Stimulated activated CD4-positive, alpha-beta T cell treated with anti-CD3 and anti-CD28 coated beads, Interleukin-4, amount 100 ng/mL, for 4 hours (primary cell): ENCODE measurements at places on chromosomes 2 and 18.

GRCh38 chr2:105756435-105756834 is 11.7 kb downstream of the NCK2 start:
- DNase-seq: no peak

GRCh38 chr2:142478206-142478605 is 347.4 kb upstream of the LRP1B start:
- no peak for DNase-seq

DNA sequence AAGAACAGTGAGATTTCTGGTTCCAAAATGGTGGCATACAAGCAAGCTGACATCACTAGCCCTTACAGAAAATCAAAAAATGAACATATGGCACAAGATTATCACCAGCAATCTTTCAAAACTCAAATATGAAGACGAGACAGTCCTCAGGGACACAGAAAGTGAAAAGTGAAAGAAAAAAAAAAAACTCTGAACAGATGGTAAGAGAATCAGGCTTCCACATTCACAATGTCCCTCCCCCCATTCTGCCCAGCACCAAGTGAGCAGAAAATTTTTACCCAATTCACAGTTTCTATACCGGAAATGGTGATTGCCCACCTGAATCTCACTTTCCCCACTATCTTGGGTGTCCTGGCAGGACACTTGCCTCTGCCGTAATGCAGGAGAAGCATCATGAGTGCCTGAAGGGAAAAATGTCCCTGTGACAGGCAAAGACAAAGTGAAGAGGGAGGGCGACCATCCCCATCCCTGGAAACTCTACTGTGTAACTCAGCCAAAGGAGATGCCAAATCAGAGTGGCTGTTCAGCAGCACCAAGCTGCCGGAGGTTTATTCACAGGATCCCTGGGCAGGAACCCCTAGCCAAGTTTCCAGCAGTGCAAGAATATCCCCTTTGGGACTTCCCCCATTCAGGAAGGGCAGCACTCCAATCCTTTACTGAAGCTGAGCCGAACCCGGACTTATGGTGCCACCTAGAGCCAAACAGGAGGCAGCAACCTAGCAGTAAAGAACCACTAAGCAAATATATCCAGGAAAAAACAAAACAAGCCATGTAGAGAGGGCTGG is 312.2 kb downstream of the LRATD1 start:
- no peak for DNase-seq

- DNase-seq: no peak
These were observed 4.6 kb downstream of the PTGR3 start for GRCh38 chr18:75204269-75204731.

DNA sequence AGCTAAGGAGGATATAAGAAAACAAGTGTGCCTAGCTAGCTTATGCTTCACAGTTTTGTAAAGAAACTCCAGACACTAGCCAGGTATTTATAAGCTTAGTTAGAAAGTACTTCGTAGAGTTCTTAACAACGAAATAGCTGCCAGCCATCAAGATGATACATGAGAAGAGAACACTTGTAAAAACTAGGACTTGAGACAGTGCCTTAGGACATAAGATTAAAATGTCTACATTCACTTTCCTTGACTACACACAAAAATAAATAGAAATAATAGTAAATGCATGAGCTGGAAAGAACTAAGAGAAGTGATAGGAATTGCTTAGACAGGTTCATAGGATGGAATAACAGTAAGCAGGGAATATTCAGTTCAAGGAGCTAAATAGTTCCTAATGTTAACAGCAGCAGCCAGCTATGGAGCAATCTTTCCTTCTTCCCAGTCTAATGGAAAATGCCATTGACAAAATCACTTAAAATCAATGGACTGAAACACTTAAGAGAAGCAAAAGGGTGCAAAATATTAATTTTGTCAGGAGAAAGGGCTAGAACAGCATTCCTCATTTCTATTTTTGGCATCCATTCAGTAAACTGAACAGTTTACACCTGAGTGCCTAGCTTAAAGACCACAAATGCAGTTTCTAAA is 186.6 kb downstream of the PDE11A start:
- DNase-seq: no peak

- no peak for DNase-seq
These were observed 303.8 kb upstream of the TRIB2 start for GRCh38 chr2:12412898-12413305.

DNA sequence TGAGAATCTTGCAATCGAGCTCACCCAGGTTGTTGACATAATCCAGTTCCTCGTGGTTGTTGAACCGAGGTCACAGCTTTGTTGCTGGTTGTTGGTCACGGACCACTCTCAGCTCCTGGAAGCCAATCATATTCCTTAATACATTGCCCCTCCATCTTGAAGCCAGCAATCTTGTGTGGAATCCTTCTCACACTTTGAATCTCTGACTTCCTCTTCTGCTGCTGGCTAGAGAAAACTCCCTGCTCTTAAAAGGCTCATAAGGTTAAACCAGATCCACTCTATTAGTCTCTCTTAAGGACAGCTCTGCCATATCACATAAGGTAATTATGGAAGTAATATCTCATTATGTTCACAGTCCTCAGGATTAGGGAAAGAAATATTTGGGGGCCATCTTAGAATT is 41.1 kb downstream of the SP140 start:
- no peak for DNase-seq

DNA sequence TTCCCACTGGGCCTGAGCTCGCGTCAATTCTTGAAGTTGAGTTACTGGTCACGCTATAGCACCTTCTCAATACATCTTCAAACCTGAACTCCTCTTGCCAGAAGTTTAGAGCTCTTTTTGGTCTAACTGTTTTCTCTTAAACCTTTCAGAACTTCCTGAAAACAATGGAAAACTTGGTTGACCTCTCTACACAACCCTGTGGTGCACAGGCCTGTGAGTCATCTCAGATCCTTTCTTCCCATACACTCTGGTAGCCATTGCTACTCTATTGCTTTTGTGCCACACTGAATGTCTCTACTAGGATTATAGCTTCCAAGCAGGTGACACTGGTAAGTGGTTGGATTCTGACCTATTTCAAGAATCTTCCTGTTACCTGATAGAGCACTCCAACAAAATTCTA is 321.5 kb upstream of the FSIP2 start:
- no peak for DNase-seq

DNA sequence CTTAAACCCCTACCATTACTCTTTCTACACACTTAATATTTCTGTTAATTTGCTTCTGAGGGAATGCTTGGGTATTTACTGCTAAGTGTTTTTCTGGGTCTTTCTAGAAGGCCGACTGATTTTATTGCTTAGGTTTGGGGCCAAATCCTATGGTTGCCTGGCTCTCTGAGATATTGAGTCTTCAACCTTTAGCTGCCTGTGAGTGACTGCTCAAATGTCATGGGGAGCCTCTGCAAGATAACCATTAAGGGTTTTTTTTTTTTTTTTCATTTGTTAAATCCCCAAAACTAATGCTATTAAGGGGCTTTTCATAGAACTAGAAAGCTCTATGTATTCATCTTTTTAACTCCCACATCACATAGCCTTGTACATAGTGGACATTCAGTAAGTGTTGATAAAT is 5.0 kb downstream of the OSBPL6 start:
- DNase-seq: no peak

- no peak for DNase-seq
These were observed 68.1 kb downstream of the LAMA3 start for GRCh38 chr18:23757437-23757733.

DNA sequence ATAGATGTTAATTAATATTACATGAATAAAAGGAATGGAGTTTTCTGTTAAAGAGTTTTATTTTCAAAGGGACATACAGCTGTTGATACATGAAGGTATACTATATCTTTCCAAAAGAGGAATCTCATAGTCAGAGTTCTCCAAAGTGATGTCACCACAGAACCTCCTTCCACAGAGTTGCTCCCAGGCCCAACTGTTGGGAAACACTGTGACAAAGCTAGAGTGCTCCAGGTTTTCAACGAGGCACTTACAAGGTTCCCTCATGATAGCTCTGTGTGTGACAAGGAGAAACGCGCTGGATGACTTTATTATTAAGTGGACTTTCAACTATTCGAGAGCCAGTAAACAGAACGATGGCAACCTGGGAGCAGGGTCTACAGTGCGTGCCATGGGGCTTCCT is 33.5 kb downstream of the PTPN18 start:
- no peak for DNase-seq

DNA sequence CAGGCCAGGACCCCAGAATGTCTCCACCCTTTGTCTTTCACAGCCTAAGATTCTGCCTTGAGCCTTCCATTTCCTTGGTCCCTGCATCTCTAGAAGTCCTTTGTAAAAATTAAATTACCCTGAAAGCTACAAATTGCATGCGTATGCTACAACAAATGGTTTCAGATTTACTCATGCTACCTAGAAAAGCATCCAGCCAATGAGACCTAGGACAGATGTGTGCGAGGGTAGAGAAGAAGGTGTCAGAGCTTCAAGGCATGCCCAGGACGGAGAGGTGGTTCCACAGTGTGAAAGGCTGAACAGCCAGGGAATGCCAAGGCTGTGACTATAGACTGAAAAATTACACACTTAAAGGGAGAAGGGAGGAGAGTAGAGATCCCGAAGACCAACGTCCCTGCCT is 40.2 kb downstream of the CCBE1 start:
- no peak for DNase-seq

- DNase-seq: no peak
These were observed 54.7 kb upstream of the RNU4ATAC start for GRCh38 chr2:121475811-121476571.

DNA sequence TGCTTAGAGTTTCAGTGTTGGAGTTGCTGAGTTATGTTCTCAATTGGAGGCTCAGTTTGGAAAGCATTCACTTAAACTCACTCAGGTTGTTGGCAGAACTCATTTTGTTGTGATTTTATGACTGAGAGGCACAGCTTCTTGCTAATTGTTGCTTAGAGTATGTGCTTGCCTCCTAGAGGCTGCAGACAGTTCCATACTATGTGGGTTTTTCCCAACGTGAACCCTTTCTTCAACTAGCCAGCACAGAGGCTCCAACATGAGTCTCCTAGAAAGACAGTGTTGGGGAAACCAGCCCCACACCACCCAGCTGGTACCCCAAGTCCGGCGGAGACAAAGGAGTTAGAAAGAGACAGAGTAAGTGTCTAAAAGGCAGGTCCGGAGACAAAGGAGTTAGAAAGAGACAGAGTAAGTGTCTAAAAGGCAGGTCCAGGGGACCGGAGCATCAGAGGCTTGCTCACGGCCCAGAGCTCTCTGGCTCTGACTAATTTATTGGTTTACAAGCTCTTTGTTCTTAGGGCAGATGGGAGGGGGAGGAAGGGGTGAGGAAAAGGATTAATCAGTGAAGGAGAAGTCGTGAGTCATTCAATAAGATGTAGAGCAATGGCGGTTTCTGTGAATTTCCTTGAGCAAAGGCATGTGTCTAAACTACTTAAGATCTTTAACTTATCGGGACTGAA is 999.7 kb upstream of the LRRTM1 start:
- no peak for DNase-seq

DNA sequence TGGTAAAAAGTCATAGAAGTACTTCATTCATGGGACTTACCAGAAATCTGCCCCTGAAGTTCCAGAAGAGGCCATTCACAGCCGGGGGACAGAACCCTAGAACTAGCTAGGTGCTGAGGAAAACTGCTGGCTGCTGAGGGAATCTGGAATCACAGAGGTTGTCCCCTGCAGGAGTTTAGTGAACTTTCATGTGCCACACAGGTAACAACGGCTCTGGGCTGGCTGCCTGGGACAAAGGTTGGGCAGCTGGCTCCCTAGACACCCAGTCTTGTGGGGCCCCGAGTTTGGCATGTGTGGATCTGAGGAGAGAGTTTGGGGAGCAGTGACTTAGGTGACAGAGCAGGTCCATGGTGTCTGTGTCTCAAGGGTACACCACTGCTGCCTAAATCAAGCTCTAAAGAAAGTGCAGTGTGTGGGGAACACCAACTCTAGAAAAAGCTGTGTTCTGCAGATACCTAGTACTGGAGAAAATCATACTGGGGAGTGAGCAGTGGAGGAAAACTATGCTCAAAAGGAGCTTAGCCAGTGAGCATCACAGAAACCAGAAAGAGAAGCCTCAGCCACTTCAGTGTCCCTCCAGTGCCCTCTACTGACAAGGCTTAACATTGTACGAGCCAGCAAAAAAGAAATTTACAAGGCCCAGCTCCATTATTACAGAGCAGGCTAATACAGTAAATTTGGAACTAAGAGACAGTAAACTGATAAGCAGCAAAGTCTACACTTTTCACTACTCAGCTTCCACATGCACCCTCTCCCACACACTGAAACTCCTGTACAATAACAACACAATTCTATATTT is 15.2 kb downstream of the GALNT3 start:
- no peak for DNase-seq

GRCh38 chr2:142591420-142591819 is 286.0 kb upstream of the KYNU start:
- no peak for DNase-seq

DNA sequence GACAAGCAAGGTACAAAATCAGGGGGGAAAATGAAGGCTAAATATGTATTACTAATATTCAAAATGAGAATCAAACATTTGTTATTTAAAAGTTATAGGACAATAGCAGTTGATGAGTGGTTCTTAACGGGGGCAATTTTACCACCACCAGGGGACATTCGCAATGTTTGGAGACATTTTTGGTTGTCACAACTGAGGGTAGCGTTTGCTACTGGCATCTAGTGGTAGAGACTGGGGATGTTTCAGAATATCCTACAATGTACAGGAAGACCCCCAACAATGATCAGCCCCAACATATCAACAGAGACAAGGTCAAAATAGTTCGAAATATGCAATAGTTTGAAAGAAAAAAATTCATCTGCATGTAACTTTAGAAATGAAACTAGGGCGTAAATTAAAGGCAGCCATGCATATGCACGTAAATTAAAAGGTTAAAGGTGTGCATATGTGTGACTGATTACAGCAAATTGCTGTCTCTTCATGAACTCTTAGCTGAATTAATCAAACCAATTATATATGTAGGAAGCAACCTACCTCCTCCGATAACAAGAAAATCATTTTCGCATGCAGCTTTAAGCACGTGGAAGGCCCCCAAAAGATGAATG is 61.2 kb upstream of the CUL3 start:
- no peak for DNase-seq

GRCh38 chr2:207970826-207971180 is 54.5 kb downstream of the PLEKHM3 start:
- no peak for DNase-seq

- DNase-seq: no peak
These were observed 35.0 kb upstream of the AGAP1 start for GRCh38 chr2:235458839-235459273.

- DNase-seq: no peak
These were observed 239.8 kb downstream of the SETBP1 start for GRCh38 chr18:44920441-44920840.

GRCh38 chr2:221844212-221845020 is 272.3 kb upstream of the EPHA4 start:
- DNase-seq: no peak

- no peak for DNase-seq
These were observed 150.2 kb upstream of the EPAS1 start for GRCh38 chr2:46146866-46147502.
